Karpas-422 (cell line): ENCODE measurements at places on chromosomes 11 and 22. TPM values are rescaled to one million over a fixed set of nuclear protein-coding genes. Genes with fewer than 3 reads are reported as not detected.

The LUZP2 gene
- total RNA-seq = not detected in 2 replicates

GRCh38 chr22:43846966-43847365, 15.3 kb downstream of the SULT4A1 start:
- no peak for DNase-seq

The NLRX1 gene
- total RNA-seq = 2.7 and 7.5 TPM in 2 replicates

- DNase-seq = no peak
Measured at GRCh38 chr11:95074792-95075563, 8.3 kb downstream of the SRSF8 start.

DNA sequence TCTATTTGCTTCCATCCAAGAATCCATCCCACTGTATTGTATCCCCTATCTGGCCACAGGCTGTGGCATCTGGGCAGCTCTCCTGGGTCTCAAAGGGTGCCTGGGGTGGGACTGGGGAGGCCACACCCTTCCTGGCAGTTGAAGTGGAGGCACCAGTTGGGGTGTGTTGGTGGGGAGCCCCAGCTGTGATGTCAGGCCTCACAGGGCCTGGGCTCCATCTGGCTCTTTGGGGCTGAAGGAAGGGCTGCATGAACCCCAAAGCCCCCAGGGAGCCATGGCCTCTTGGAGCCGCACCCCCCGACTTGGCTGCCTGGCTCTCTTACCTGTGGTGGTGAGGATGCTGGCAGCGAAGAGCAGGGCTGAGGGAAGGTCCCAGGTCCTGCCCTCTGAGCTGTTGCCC, 469 bp downstream of the KCNK7 start:
- DNase-seq = peak; percentile 52

DNA sequence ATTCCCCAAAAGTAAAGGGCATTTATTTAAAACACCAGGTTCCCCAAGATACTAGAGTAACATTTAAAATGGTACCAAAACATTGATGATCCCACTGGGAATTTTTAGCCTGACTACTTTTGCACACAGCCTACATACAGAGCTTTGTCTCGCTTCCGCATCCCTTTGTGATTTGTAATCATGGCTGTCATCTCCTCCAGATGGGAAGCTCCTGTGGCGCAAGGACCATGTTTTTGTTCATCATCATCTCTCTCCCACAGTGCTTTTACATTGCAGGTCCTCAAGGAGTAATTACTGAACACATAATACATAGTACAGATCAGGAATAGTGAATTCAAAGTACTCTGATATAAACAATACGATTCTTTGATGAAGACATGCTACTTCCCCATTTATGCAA, 231.2 kb upstream of the MTNR1B start:
- DNase-seq = no peak

GRCh38 chr11:60633645-60634044, 65.8 kb upstream of the MS4A8 start:
- DNase-seq = no peak

DNA sequence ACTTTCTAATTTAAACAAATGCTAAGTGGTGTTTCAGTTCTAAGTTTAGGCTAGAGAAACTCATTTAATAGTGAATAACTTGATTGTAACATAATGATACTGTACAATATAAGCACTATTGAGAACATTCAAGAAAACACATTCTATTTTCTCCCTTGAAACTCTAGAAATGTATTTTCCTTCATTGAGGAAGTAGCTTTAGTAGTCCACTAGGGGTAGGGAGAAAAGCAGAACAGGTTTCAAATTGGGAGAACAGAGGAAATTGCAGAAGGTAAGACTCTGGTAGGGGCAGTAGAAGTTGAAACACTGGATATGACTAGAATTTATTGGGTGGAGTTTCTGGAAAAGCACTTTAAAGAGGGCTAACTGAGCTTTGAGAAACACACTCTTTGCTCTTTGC, 31.6 kb upstream of the MPPED2 start:
- no peak for DNase-seq

DNA sequence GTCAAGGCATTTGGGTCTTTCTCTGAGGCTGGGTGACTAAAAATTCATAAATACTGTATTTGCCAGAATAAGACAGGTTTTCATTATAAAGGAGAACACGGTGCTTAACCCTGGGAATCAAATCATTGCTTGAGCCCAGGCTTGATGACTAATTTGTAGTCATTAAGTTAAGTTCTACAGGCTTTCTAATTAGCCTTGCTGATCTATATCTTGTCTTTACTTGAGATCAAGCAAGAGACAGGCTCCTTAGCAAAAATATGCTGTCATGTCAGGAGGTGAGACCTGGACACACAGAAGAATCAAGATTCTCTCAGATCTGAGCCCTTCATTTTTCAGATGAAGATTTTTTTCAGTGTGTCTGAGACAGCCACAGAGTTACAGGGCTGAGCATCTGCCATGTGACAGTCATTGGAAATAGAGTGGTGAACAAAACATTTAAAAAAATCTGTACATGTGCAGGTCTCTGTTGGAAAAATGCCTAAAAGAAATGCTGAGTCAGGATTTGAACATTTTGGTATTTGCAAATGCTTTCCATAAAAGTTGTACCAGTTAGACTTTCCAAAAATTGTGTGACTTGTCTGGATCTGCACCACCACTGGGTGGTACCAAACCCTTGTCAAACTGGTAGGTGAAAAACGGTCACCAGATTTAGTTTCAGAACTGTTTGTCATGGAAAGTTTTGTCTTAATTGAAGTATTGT, 14.6 kb downstream of the ACAT1 start:
- DNase-seq = peak; percentile 84

DNA sequence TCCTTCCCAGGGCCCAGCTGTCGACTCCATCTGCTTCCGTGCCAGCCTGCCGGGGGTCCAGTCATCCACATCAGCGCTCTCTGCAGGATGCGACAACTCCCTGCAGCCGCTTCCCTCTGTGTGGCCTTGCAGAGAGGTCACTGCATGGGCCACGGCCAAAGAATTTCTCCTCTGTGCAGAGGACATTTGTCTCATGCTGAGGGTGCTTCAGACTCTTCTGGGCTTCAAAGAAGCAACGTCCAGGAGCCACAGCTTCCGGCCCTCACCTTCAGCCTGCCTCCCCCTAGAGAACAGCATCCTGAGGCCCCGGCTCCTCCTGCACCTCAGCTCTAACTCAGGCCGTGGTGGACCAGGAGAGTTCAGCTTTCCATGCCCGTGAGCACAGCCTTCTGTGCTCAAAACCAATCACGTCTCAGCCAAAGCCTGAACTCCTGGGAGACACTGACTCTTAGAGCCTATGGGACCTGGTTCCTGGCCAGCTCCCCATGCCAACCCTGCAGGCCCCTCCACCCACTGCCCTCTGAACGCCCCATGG, 258.9 kb downstream of the BRD1 start:
- DNase-seq = no peak

GRCh38 chr11:6320411-6321155, at the start of gene CAVIN3:
TSS of gene CAVIN3 (minus strand) at chr11:6320501. CDS start at chr11:6320476, 25 bp downstream.
- no peak for DNase-seq

GRCh38 chr11:77074205-77074604, 7.4 kb downstream of the CAPN5 start:
- no peak for DNase-seq

The BARX2 gene
- not detected in 2 replicates for total RNA-seq

The OR10A2 gene
- not detected in 2 replicates for total RNA-seq

The TRIM29 gene
- total RNA-seq = not detected in 2 replicates

The SCGB1A1 gene
- total RNA-seq = not detected in 2 replicates

- no peak for DNase-seq
Measured at GRCh38 chr22:39664485-39665200, 94.1 kb downstream of the CACNA1I start.

DNA sequence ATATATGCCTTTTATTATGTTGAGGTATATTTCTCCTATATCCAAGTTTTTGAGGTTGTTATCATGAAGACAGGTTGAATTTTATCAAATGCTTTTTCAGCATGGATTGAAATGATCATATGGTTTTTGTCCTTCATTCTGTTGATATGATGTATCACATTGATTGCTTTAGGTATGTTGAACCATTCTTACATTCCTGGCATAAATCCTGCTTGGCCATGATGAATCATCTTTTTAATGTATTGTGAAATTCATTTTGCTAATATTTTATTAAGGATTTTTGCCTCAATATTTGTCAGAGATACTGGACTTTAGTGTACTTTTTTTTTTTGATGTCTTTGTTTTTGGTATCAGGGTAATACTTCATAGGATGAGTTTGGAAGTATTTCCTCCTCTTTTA, 283.8 kb upstream of the C11orf87 start:
- DNase-seq = no peak

The ZP1 gene
- total RNA-seq = not detected in 2 replicates

- DNase-seq = no peak
Measured at GRCh38 chr11:109553284-109553683, 131.3 kb downstream of the C11orf87 start.

GRCh38 chr11:33692013-33692504, 8.6 kb downstream of the C11orf91 start:
- DNase-seq = no peak

The RPS25 gene
- 547 and 607 TPM in 2 replicates for total RNA-seq

- peak; percentile 96 for DNase-seq
Measured at GRCh38 chr11:65110354-65110861, 1.3 kb upstream of the TM7SF2 start.

GRCh38 chr22:22943521-22944267, 56.1 kb downstream of the IGLL5 start:
- DNase-seq = peak; percentile 79

- no peak for DNase-seq
Measured at GRCh38 chr11:825366-826226, 2.1 kb upstream of the CRACR2B start.

GRCh38 chr11:29318134-29318845, 698.5 kb downstream of the KCNA4 start:
- DNase-seq = no peak

DNA sequence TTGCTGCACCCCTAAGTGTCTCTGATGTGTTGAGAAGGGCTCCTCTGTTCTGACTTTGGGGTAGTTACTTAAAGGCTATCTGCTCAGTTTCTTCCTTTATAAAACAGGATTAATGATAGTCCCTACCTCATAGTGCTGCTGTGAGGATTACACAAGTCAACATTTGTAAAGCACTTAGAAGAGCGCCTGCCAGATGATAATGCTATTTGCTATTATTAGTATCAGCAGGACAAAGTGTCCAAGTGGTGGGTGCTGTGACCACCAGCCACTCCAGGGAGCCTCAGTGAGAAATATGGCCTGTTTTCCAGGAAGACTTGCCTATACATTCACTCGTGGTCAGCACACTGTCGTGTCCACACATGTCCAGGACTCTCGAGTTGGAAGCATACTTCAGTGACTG, 16.2 kb downstream of the POU2F3 start:
- no peak for DNase-seq

DNA sequence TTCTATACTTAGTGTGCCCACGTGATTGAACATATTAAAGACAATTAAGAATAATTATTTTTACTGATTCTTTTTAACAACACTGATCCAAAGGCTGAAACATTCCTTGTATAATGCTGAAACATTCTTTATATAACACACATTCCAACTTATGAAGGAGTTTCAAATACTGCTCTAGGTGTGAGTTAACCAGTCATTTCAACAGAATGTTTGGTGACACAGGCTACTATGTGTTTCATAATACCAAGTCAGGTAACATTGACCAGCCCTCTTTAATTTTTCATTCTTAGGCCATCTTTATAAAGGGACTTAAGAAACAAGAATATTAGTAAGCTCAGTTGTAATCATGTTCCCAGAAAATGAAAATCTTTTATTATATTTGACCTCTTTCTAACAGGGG, 136.6 kb downstream of the ELP4 start:
- DNase-seq = no peak
